Nephron progenitor cell (in vitro differentiated cells): ENCODE measurements at places on chromosomes 7 and 10.

DNA sequence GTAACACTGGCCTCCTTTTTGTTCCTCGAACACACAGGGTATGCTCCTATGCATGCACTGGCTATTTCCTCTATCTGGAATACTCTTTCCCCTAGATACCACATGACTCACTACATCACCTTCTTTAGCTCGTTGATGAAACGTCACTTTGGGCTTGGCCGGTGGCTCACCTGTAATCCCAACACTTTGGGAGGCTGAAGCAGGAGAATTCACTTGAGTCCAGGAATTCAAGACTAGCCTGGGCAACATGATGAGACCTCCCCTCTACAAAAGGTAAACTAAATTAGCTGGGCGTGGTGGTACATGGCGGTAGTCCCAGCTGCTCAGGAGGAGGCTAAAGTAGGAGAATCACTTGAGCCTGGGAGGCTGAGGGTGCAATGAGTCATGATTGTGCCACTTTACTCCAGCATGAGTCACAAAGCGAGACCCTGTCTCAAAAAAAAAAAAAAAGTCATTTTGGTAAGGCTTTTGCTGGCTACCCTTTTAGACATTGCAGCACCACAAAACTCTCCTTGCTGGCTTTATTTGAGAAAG is 14.5 kb downstream of the ANKIB1 start:
- DNase-seq: no peak

- DNase-seq: no peak
Measured at GRCh38 chr10:112332022-112332421, 41.9 kb upstream of the ACSL5 start.

GRCh38 chr10:7892146-7892545 is 73.8 kb downstream of the TAF3 start:
- no peak for DNase-seq

- DNase-seq: no peak
Measured at GRCh38 chr10:107336061-107336460, 171.6 kb upstream of the SORCS1 start.

GRCh38 chr7:69245646-69246045 is 352.6 kb upstream of the AUTS2 start:
- DNase-seq: no peak

DNA sequence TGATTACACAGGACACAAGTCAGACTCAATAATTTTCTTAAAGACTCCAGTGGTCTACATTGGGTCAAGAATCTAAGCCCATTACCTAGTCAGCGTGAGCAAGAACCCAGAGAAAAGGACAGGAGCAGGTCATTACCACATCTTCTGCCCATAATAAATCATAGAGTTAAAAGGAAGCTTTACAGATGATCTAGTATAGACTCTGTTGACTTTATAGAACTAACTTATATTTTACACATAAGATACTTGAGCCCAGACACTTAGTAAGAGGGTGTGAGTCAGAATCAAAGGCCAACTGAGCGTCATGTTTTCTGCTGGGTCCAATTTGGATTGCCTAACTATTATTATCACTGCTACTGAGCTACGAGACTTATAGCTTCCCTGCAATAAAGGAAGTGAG is 206.1 kb upstream of the NPSR1 start:
- DNase-seq: no peak

DNA sequence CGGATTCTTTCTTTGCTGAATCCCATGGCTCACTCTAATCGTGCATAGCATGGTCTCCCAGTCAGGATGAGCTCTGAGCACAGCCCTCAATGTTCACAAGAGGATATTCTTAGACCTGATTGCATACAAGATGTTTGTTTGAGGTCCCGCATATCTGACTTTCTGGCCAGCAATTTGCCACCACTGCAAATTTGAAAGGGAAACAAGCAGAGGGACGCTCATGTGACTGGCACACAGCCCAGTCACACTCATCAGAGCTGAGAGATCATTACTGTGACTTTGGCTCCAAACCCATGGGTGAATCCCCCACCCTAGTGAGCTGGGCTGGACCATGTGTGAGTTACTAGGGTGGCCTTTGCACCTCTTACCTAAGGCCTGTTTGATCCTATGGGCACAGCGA is 9.9 kb downstream of the TAS2R41 start:
- no peak for DNase-seq

- no peak for DNase-seq
Measured at GRCh38 chr10:4947635-4948596, 15.3 kb upstream of the AKR1C1 start.

DNA sequence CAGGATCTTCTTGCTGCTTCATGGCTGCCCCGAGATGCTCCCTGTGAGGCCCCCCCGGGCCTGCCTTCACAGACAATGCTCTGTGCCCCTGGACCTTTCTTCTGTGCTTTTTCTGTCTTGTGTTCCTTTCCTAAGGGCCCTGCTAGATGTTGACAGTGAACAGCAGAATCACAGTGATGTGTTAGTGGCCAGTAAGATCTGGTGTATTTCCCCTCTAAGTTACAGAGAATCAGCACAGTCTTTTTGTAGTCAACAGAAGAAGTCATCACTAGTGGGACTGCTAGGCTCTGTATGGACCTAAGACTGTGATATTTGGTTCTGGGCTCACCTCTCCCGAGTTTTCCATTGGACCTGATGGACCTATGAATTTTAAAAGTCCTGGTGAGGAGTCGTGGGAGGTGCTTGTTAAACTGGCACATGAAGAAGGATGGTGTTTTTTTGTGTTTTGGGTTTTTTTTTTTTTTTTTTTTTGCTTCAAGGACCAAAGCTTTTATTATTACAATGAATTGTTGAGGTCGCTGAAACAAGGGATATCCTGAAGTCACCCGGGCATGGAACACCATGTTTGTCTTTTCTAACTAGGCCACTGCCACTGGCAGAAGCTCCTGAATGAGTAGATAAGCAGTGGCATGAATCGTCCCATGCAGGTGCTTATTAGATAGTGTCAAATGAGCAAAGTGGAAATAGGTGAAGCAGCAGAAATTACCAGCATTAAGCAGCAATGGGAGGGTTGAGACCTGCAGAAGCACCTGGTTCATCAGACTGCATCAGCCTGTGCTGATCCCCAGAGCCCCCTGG is 194.8 kb downstream of the CELF2 start:
- DNase-seq: no peak

DNA sequence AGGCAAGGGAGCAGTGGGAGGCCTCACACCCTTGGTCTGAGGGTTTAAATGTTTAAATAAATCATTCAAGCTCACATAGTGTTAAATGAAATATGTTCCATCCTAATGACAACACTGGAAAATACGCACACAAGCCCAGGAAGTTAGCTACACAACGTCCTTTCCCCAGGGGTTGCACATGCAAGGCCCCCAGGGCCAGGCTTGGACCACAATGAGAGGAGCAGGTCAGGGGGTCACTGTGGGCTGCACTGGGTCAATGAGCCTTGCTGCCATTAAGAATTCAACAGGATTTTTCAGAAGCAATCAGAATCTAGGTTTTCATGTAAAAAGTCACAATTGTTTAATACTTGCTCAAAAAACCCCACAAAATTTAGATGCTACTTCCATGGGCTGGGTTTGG is 64.9 kb upstream of the ADCY1 start:
- no peak for DNase-seq

- DNase-seq: no peak
Measured at GRCh38 chr10:110306452-110306768, 1.7 kb upstream of the SMNDC1 start.

DNA sequence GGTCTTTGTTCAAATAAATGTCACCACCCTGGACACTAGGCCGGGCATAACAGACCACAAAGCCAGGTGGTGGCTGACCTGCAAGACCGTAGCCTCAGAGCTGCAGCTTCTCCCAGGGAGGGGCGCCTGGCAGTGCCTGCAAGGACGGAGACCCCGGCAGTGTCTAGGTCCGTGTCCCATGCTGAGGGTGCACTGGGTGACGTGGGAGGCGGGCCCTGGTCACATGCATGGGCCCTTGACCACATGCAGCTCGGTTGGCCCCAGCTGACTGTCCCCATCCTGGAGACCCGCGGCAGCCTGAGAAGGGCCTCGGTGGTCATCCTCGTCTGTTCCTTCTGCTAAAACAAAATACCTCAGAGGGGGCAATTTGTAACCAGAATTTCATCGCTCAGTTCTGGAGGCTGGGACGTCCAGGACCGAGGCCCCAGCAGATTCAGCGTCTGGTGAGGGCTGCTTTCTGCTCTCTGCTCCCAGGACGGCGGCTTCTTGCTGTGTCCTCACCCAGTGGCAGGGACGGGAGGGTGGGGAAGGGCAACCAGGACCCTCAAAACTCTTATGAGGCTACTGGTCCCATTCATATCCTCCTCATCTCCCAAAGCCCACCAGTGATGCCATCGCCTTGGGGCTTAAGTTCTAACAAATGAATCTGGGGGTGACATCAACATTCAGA is 36.8 kb downstream of the PWWP2B start:
- no peak for DNase-seq

GRCh38 chr10:19063986-19064385 is 15.4 kb downstream of the MALRD1 start:
- DNase-seq: no peak

GRCh38 chr7:43650457-43651052 is 67.6 kb downstream of the STK17A start:
- no peak for DNase-seq

- DNase-seq: no peak
Measured at GRCh38 chr10:7337431-7338171, 73.2 kb downstream of the SFMBT2 start.

DNA sequence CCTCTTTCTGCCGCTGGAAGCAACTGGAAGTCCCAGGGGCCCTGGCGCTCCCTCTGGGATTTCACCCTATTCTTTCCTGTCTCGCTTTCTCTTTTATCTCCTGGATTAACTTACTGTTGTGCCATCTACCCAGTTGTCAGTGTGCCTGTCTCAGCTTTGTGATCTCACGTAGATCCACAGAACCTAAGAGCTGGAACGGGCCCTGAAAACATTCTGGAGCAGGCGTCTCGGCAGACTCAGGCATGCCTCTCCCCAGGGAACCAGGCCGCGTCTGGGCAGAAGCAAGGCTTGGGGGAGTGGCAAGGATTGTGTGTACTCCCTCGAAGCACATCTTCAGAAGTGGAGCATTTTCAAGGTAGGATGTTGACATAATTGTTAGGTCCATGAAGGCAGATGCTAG is 87.2 kb downstream of the KCNMA1 start:
- no peak for DNase-seq

- DNase-seq: no peak
Measured at GRCh38 chr10:12806228-12807095, 195.1 kb downstream of the CCDC3 start.
